ENCODE measurements at places on chromosomes 6 and 20.

- DNase-seq = no peak
These were observed 70.3 kb downstream of the HUS1B start for GRCh38 chr6:586553-586952.

- DNase-seq = no peak
These were observed 32.6 kb downstream of the HDGFL1 start for GRCh38 chr6:22601984-22602383.

DNA sequence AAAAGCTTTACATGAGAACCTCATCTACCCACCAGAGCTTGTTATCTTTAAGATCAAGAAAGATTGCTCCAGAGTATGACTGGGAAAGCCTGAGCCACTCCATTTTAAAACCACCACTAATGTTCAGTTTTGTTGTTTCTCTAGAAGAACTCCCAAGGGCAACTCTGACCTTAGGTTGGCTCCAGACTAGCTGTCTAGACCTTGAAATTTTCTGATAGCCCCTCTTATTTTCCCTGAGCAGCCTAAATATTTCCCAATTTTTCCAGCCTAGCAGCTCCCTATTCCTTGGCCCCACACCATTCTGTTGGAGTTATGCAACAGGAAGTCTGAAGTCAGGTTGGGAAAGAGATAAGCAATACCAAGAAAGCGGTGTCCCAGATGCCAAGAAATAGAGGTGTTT lies 84.6 kb upstream of the TCF21 start:
- no peak for DNase-seq

- DNase-seq = peak; percentile 46
These were observed at the start of gene ARHGAP40 for GRCh38 chr20:38601216-38602184. Gene ARHGAP40 (plus strand): TSS chr20:38601809.

GRCh38 chr6:39934131-39934757 lies at the start of gene MOCS1:
Gene MOCS1 (minus strand): TSS chr6:39934462. CDS start chr6:39934417, 45 bp downstream.
- DNase-seq = peak; percentile 84

GRCh38 chr20:54585217-54585616 lies 109.8 kb downstream of the DOK5 start:
- no peak for DNase-seq

GRCh38 chr6:153816366-153816765 lies 222.7 kb upstream of the OPRM1 start:
- DNase-seq = no peak

DNA sequence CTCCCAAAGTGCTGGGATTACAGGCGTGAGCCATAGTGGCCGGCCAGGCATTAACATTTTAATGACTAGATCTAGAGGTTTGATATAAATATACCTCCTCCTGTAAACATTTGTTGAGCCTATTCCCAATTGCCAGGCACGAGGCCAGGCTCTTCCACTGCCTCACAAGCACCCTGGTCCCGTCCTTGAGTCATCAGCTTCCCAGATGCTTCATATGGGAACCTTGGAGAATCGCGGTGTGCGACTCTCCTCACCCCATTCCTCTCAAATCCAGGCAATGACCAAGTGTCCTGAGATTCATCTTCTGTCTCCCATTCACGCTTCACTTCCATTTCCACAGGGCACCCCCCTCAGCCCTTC lies 35.9 kb upstream of the PIM1 start:
- DNase-seq = no peak

DNA sequence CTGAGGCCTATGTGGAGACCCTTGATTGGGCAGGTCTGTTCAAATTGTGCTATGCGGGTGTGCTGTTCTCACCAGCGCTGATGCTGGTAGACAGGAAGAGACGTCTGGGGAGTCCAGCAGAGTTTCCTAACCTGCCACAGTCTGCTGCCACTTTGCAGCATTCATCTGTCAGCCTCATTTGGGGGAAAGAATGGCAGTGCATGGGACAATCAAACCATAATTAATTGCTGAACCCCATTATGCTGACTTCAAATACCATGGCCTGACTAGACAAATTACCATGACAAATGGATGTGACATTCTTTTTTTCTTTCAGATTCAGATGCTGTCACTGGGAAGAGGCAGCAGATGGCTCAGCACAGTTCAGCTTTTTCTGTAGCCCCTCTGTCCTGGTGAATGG lies 171.4 kb upstream of the SYNDIG1 start:
- no peak for DNase-seq
